Retinal pigment epithelial cell (primary cell): ENCODE measurements at places on chromosomes 3 and 15.
A peak's percentile ranks its signal among the peaks of the same experiment; 100 is the strongest.

DNA sequence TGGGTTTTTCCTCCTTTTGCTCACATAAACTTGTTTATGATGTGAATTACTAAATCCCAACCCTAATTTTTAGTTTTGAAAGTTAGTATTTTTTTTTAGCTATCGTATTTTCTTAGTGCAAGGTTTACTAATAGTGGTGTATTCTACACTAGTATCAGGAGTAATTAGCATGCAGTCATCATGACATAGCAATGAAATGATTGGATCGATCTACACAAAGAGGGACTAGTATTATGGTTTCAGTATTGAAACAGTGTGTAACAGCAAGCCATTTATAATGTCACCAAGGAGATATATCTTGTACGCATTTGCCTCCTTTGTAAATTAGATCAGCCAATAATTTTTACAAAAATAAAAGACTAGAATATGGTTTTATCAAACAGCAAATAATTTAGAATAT, 38.7 kb downstream of the RNF111 start:
- no peak for DNase-seq

- peak; percentile 64 for DNase-seq
These were observed 243.9 kb downstream of the TBL1XR1 start for GRCh38 chr3:176953106-176954060.

DNA sequence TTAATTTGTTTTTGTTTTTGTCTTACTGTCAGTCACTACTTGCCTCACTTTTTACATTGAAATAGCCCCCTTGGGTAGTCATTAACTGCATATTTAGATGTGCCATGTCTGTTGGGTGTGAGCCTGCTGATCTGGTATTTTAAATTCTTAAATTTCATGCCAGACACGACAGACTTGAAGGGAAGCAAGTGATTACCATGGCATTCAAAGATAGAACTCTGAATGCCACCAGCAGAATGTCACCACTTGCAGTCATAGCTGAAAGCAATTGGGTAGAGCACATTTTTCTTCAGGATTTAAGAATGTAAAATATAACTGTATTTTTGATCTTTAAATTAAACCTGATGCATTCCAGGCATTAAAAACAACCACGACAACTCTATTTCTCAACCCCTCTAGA, 396.5 kb upstream of the ATP10A start:
- no peak for DNase-seq

DNA sequence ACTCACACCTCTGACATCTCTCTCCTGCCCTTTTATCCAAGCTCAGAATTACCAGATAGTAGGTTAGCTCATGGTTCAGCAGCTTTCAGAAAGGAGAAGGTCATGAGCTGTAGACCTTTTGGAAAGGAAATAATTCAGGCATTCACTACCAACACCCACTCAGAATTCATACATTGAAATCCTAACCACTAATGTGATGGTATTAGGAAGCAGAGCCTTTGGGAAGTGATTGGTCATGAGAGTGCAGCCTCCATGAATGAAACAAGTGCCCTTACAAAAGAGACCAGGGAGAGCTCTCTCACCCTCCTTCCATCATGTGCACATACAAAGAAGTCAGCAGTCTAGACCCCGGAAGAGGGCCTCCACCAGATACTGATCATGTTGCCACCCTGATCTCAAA, 315.8 kb upstream of the CCDC54 start:
- no peak for DNase-seq

DNA sequence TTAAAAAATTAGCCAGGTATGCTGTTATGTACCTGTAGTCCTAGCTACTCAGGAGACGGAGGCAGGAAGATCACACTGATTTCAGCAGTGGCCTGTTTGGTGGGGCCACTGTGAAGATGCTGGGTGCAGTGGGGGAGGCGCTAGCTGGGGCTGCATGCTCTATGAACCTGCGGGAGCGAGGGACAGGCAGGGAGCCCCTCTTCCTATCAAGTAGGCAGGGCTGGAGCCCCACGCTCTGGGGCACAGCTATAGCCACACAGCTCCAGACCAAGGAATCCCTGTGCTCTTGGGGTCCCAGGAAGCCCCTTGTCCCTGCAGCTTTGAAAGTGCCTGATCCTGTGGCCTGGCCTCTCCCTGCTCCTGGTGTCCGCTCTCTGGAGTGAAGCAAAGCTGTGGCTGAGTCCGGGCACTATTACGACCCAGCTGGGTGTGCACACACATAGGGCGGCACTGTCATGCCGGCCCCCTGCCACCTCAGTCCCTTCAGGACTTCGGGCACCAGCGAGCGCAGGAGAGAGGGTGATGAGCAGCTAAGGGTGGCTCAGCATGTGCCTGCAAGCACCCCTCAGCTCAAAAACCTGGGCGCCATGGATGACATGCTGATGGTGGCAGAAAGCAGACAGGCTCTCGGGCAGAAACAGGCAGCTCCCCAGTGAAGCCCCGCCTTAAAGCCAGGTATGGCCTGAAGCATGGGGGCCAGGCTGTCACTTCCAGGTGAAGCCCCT, 262.6 kb downstream of the TBC1D5 start:
- no peak for DNase-seq

GRCh38 chr3:126031981-126032471, 51.9 kb downstream of the SLC41A3 start:
- DNase-seq = no peak
